ENCODE measurements at places on chromosomes 13 and 19.
A peak's percentile ranks its signal among the peaks of the same experiment; 100 is the strongest.

DNA sequence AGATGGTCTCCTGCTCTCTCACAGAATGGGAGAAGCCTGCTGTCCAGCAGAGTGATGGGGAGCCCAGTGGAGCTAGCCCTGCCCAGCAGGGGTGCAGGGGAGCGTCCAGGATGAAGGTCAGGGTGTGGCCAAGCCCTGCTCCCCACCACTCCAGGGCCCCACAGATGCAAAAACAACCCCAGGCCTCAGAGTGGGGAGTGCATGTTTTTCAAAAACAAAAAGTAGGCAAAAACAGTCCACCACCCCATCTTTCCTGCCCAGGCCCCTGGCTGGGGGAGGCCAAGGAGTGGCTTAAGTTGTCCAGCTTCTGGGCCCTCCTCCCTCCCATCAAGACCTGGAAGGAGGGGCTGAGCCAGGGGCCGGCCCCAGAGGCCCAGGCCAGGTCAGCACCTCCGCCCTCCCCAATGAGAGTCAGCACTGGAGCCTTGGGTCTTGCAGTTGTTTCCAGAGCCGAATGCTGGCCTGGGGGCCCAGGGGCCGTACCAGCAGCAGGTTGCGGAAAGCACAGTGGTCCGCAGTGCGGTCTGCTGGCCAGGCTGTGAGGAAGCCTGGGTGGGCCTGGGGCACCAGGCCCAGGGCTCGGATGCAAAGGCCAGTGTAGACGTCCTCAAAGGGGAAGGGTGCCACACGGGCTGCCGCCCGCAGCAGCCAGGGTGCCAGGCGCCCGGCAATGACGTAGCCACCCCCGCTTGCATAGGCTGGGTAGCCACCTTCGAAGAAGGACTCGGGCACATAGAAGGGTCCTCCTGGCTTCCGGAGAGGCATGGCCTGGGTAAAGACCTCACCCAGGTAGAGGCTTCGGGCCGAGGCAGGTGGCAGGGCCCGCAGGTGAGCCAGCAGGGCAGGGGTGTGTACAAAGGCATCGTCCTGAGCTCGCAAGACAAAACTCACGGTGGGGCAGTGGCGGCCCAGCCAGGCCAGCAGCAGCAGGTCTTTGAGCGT, 1.7 kb downstream of the B3GNT8 start:
- DNase-seq: no peak

DNA sequence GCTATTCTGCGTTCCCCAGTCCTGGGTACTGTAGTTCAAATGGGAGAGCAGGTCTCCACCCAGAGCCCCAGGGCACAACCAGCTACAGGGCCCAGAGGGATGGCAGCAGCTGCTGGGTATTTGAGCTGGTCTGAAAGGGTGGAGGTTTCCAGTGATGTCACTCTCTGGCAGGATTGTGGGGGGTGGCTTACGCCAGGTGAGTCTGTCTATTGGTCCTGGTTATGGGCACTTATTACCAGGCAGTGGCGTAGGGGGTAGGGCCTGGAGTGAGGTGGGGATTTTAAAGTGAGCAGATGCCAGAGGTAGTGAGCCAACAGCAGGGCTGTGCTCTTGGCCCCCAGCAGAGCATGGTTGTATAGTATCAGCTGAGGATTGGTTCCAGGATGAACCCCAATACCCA, 6.2 kb downstream of the RPS19 start:
- no peak for DNase-seq

DNA sequence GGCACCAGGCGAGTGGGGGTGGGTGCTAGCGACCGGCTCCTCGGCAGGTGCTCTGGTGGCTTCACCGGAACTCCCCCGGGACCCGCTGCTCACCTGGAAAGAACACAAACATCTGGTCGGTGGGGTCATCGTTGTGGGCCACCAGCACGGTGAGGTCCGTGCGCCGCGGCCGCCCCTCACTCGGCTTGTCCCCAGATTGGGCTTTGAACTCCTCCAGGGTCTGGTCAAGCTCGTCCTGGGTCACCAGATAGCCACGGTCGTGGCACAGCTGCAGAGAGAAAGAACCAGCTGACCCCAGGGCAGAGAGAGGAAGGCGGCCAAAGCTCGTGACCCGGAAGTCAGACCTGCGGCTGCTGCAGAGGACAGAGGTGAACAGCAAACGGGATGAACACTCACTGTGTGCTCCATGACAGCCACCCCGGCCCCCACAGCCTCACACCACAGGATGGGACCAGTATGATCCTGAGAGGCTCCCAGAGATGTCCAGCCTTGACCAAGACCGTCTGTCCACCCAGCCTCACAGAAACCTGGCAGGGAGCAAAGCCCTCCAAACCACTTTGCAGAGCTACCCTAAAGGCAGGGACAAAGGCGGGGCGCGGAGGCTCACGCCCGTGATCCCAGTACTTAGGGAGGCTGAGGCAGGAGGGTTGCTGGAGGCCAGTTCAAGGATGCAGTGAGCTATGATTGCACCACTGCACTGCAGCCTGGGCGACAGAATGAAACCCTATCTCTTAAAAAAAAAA, 1.2 kb downstream of the POLR2E start:
- no peak for DNase-seq

- DNase-seq: no peak
Measured at GRCh38 chr13:99310382-99311031, 3.3 kb upstream of the GPR183 start.

DNA sequence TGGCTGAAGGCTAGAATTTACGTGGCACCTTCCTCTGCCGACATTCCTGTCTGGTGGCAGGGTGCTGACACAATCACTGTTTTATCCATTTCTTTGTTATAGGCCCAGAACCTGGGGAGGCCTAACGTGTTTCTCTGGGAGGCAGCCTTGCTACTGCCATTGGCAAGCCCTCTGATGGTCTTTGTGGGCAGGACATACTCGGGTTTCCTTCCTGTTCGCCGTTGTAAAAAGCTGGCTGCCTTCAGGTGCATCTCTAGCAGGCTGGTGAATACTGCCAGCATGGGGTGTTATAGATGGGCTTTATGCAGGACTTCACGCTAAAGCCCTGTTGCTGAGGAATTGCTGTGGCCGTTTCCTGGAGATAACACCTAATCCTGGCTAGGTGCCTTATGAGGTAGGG, 28.1 kb downstream of the B3GLCT start:
- no peak for DNase-seq

DNA sequence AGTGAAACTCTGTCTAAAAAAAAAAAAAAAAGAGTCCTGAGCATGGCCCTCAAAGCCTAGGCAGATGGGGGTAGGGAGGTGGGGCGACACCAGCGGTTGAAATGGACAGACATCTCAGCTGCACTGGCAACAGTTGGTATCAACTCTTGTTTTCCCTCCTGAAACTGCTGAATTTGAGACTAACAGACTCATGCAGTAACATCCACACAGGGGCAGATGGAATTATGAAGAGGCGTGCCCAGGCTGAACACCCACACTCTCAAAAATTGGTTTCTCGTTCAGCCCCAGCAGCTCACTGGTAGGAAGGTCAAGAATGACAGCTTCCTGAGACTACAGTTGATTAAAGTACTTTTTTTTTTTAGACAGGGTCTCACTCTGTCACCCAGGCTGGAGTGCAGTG, 24.1 kb downstream of the PBX4 start:
- DNase-seq: no peak

DNA sequence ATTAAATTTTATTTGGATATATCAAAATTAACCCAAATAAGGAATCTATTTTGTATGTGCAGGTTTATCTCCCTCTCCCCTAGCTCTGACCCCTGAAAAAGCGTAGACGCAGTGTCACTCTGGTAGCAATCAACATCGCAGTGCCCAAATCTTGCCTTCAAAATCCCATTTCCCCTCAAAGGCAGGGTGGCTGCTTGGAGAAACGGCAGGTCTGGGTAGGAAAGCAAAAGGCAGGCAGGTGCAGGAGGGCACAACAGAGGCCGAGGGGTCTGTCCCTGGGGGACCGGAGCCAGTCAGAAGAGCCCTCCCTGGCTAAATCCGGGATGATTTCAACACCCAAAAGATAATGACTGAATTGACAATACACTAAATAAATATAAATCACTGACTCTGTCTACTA, 41.9 kb downstream of the NAXD start:
- no peak for DNase-seq

DNA sequence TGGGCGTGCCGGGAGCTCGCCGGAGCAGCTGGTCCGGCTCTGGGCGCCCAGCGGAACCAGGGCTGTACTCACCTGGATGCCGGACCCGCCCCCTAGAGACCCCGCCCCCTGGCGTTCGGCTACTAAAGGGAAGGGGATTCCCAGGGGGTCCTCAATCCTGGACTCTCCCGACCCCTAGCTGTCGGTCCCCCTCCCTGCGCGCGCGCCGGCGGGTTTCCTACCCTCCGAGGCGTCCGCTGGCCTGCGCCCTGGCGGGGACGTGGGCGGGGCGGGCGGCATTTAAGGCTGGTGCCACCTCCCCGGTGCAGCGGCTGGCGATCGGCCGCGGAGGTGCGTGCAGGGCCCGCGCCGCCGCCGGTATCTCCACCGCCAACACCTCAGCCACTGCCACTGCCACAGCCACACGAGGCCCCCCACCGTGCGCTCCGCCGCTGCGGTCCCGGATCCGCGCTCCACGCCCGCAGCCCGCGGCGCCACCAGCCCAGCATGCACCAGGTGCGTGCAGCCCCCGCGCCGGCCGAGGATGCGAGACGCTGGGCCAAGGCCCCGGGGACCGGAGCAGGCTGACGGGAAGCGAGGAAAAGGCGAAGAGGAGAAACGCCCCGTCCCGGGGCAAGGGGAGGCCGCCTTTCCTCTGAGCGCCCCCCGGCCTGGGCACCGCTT, at the start of gene ATP12A:
Gene ATP12A (plus strand): TSS at position 151 of the 663 bp plus-strand sequence. CDS start 336 bp downstream, at position 487.
- no peak for DNase-seq

GRCh38 chr13:51912511-51913225, 50.9 kb downstream of the CCDC70 start:
- DNase-seq: no peak

GRCh38 chr13:98405107-98405571, 171.8 kb downstream of the STK24 start:
- DNase-seq: peak; percentile 29

DNA sequence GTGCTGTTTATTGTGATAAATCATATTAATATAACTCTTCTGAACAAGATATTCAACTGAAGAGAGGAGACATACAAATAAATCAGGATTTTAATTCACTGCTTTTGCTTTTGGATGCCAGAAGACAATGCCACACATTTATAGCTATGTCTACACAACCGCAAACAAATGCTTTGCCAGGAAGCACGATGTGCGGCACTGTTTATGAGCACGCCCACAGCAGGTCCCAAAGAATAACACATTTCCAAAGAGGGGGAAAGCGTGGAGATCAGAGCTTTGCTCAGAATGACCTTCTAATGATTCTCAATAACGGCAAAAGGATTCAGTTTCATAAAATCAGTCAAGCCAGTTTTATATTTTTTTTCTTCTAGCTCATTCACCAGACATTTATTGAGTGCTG, 16.7 kb downstream of the FAM216B start:
- no peak for DNase-seq

GRCh38 chr13:20402881-20403280, 122.8 kb downstream of the CRYL1 start:
- DNase-seq: no peak

DNA sequence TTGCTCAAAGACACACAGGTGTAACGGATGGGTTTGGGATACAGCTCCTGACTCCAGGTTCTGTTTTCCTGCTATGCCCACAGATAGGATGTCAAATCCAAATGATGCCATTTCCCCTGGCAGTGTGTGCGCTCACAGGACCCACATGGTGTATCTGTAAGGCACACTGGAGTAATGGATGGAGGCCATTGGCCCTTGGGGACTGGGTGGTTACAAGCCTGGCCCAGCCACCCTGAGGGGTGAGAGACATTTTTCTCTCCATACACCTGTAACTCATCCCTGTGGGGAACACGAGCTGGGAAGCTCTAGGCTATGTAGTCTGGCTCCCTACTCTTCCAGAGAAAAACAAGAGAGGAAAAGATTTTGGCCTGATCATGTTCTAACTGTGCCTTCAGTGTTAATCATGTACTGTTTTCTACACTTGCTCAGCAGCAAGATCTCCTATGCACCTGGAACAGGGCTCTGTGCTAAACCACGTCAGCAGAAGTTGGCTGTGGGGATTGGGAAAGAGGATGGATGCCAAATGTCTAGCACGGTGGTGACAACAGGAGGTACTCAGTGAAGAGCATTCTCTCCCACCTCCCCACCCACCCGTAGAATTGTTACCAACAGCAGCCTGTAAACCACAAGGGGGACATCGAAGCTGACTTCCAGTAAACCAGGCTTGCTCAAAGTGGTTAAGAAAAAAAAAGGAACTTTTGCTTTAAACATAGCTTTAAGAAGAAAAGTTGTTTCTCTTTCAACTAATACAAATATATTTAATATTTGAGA, 237.0 kb downstream of the LACC1 start:
- no peak for DNase-seq

GRCh38 chr13:32233062-32233461, 82.1 kb downstream of the ZAR1L start:
- no peak for DNase-seq

- DNase-seq: no peak
Measured at GRCh38 chr13:27794921-27795717, 2.8 kb downstream of the GSX1 start.

GRCh38 chr19:18157465-18158063, 4.6 kb downstream of the PIK3R2 start:
- peak; percentile 89 for DNase-seq

- DNase-seq: no peak
Measured at GRCh38 chr19:13790354-13790753, 4.9 kb upstream of the ZSWIM4 start.

GRCh38 chr19:49339301-49340068, 4.3 kb downstream of the CD37 start:
- DNase-seq: peak; percentile 65

- DNase-seq: peak; percentile 53
Measured at GRCh38 chr13:26707122-26708006, 53.2 kb downstream of the GPR12 start.

- DNase-seq: no peak
Measured at GRCh38 chr13:67106502-67107057, 123.6 kb downstream of the PCDH9 start.

DNA sequence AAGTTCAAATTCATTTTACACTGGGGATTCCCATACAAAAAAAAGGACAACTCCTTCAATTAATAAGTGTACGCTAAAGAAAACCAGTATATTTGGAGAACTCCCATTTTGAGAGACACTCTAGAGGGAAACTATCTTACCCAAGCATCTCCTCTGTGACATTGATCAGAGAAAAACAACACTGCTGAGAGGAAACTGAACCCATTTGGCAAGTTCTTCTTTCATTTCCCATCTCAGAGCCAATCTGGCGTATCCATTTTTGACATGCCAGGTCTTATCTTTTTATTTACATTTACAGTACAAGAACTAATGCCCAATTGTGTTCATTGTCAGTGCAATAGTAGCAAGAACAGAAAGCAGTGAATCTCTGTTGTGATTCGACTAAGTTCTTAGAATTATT, 30.1 kb downstream of the LIG4 start:
- no peak for DNase-seq

DNA sequence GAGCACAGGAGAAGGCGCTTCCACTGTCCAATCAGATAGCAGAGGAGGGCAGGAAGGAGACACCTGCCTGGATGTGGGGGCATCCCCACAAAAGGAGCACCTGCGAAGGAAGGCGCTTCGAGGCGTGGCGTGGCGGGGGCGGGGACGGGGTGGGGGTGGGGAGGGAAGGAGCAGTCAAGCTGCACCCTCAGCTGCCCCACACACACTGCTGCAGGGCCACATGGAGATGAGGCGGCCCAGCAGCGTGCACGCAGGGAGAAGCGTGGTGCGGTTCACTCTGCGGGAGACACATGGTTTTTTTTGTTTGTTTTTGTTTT, 21.4 kb downstream of the ANKRD27 start:
- no peak for DNase-seq

Measured in midbrain (tissue), 1 donor.